ENCODE measurements at places on chromosomes 2 and 18.

GRCh38 chr2:107197594-107198294 is 311.8 kb upstream of the ST6GAL2 start:
- DNase-seq: peak; percentile 97

DNA sequence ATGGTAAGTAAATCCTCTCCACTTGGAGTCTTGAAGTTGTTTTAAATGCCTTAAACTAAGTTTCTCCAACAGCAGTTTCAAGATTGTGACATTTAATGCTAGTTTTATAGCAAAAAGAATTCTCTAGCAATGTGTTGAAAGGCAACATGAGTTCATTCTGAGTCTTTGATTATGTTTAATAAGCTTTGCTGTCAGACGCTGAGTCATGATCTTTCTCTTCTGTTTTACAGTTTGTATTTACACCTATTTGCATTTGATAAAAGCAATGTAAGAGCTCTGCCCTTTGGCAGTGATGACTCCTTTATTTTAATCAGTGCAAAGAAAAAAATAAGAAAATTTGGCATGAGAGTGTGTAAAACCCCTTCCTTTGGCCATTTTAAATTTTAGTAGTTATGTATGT is 497.7 kb downstream of the STK39 start:
- no peak for DNase-seq

DNA sequence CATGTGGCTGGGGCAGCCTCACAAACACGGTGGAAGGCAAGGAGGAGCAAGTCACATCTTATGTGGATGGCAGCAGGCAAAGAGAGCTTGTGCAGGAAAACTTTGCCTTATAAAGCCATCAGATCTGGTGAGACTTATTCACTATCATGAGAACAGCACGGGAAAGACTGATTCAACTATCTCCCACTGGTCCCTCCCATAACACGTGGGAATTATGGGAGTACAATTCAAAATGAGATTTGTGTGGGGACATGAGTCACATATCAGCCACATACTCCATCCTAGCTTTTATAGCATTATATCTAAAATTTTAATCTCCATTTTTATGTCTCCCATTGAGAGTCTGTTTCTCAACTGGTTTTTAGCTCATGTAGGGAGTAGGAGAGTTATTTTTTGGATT is 45.7 kb downstream of the ICOS start:
- DNase-seq: no peak

- peak; percentile 59 for DNase-seq
These were observed 23.8 kb upstream of the TMEM17 start for GRCh38 chr2:62529758-62530157.

DNA sequence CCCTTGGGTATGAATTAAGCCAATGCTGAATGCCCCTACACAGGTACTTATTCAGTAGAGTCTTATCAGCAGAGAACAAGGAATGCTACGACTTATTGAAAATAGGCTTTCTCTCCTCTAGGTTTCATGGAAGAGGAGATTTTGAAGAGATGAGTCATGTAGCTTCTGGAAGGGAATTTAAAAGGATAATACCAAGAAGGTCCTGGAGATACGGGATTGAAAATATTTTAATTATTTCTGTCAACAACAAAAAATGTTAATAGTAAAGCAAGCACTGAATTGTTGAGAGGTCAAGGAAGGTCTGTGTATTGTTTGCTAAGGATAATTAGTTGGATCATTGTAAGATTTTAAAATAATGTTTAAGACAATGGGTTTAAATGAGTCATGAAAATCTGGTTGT is 293.0 kb upstream of the SPHKAP start:
- DNase-seq: no peak

DNA sequence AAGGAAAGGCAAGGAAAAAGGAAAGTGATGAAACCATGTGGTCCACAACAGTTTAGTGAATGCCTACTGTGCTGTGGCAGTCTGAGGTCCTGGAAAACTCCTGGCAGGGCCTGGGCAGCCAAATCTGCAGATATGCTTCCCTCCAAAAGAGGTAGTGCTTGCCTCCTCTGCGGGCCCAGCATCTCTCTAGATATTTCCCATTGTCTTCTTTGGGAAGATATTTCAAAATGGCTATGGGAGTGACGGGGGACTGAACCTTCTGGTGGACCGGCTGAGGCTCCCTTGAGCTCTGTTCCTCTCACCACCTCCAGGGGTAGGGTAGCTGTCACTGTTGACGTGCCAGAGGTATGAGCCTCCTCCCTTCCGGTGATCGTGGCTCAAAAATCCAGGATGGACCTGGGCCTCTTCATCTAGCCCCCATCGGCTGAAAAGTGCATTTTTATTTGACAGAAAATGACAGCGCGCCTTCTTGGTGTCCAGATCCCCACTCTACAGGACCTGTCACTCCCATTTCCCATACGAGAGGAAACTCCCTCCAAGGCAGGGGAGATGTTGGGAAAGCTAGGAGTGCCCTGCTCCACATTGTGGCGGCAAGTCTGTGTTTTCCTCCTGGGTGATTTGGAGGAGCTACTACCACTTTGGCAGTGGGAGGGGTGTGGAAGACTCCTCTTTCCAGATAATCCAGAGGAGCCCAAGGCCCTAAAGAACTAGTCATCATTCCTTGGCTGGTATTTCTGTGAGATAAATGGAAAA is 9.4 kb upstream of the PAX3 start:
- DNase-seq: no peak

- no peak for DNase-seq
These were observed 920.6 kb upstream of the PIK3C3 start for GRCh38 chr18:41034413-41034812.

- no peak for DNase-seq
These were observed 224.3 kb downstream of the KLHL29 start for GRCh38 chr2:23609254-23609653.
